ENCODE measurements at places on chromosomes 4 and X.

DNA sequence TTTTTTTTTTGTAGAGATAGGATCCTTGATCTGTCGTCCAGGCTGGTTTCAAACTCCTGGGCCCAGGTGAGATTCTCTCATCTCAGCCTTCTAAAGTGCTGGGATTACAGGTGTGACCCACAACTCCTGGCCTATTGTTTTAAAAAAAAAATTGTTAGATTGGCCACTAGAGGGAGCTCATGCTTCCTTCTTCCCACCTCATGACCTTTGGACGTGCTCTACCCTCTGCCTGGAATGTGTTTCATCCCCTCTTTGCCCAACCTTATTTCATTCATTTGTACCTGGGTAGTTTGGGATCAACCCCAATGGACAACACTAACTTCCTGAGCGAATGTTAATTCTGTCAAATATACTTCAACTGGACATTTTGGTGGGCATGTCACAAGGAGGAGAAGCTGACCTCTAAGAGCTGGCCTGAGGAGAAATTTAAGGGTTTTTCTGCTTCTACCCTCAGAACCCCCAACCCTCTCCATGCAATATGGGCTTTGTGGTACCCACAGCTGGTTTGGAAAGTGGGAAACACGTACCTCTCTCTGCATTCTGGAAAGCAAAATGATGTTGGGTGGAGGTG, 6.4 kb downstream of the PPEF2 start:
- no peak for DNase-seq

DNA sequence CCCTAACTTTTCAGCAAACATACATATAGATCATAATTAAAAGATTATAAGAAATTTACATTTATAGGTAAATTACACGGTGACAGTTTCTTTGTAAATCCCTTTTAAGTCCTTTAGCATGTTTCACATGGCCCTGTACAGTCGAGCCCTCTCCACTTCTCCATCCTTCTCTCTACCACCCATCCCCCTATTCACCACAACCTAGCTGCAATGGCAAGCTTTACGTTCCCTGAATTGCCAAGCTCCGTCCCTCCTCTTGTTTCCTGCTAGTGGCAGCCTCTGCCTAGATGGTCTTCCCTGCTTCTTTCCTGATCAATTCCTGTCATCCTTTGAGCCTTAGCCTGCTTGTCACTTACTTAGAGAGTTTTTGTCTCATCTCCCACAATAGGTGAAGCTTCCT, 116.2 kb downstream of the TMA16 start:
- DNase-seq, result no peak

- DNase-seq, result no peak
These were observed 1417.9 kb downstream of the ADGRL3 start for GRCh38 chr4:62618042-62618441.

DNA sequence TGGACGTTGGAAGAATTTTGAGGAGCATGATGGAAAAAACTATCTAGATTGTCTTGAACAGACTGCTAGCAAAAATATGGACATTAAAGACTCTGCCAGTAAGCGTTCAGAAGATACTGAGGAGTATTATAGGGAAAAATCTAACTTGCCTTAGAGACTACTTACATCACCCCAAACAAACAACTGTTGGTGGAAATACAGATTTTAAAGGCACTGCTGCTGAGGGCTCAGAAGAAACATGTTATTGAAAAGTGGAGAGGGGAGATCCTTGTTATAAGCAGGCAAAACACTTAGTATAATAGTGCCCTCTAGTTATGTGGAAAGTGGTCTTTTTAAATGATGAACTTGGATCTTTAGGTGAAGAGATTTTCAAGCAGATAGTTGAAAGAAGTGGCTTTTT, 29.2 kb downstream of the MAD2L1 start:
- DNase-seq, result no peak

DNA sequence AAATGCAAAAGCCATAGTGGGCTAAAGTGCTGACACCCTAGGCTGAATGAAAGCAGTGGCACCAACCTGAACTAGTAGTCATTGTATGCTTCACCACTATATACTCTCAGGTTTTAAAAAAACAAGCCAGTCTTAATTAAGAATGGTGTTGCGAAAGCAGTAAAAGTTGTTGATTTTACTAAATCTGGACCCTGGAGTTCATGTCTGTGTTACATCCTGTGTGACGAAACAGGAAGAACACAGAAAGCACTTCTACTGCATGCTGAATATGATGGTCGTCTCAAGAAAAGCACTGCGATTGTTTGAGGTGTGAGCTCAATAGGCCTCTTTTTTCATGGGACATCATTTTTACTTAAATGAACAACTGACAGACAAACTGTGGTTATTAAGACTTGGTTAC, 24.2 kb upstream of the GDPD2 start:
- no peak for DNase-seq

- DNase-seq, result no peak
These were observed 52.9 kb downstream of the CCNG2 start for GRCh38 chr4:77209936-77210335.

- DNase-seq, result no peak
These were observed 247.1 kb downstream of the SPRY1 start for GRCh38 chr4:123643691-123644090.

DNA sequence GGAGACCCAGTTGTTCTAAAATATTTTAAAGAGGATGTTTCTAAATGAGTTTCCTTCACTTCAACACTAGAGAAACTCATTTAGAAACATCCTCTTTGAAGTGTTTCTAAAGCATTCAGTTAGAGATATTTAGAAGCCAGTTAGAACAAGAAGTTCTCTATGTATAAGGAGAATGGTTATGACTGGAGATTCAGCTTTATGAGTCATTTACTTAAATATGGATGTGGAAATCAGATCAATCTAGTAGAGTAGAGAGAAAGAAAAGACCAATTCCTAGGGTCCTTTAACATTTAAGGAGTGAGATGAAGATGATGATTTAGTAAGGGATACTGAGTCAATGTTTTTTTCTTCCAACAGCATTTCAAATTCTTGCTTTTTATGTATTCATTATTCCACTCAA, 234.1 kb downstream of the GRXCR1 start:
- no peak for DNase-seq

DNA sequence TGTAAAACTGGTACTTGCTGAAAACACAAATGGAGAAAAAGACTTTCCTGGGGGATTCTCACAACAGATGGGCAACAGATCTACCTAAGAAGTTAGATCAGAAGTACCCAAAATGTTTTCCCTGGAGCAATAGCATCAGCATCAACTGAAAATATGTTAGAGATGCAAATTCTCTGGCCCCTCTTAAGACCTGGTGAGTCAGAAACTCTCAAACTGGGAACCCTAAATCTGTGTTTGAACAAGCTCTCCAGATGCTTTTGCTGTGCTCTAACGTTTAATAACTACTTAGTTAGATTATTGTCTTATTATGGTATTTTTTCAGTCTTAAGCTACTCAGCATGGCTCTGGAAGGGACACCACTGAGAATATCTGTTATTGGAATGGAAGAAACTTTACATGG, 55.2 kb upstream of the TRPC3 start:
- no peak for DNase-seq

DNA sequence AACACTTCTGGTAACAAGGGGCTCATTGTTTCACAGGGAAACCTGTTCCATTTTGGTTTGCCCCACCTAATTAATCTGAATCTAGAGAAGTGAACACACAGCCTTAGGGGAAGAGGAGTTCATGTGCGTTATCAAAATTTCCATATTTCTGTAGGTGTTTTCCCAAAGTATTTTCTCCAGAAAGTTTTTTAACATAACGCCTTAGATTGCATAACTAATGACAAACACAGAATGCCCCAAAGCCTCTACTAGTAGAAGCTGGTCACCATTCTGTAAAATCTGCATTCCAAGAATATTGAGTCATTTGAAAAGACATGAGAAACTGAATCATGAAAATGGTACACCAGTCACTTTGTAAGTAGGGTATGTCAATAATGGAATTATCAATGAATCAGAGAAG, 41.1 kb downstream of the IL13RA2 start:
- DNase-seq, result no peak

DNA sequence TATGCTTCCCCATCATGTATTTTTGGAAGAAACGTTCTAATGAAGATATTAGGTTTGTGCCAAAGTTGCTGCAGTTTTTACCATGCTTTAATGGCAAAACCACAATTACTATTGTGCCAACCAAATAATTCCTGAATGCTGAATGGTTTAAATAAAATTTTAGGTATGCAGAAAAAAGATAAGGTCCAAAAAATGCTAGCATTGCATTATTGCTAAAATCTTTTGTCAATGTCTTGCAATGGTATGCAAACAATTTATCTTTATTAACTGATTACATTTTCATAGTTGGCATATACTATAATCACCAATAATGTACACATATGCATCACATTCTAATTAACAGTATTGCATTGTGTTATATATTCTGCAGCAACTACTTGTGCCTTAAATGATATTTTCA, 1657.4 kb upstream of the IGFBP7 start:
- DNase-seq, result no peak

DNA sequence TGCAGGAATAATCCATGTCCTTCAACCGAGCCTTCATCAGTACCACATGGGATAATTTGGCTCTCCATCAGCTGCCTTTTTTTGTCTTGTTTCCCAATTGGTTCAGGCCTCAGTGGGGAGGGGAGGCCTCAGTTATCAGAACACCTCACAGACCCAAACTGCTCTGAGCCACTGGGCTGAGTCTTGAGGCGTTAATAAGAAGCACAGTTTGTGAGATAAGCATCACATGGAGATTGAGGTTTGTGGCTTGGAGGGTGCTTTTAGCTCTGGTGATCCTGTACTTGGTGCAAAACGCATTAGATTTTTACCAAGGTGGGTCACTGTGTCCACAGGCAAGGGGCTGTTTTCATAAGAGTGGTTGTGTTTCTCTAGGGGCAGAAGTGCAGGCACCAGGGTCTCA, 82.8 kb upstream of the HPF1 start:
- DNase-seq, result no peak

- DNase-seq, result no peak
These were observed 237.4 kb downstream of the CAMK2D start for GRCh38 chr4:113524096-113524495.

Measured in GM18507 (cell line).